ENCODE measurements at places on chromosomes 2 and 18. TPM values are rescaled to one million over a fixed set of nuclear protein-coding genes. Genes with fewer than 3 reads are reported as not detected.

SEC11C gene
- total RNA-seq, result 126 TPM

INPP1 gene
- total RNA-seq, result 9.2 TPM

LRRC30 gene
- not detected for total RNA-seq

MAPK4 gene
- total RNA-seq, result not detected

DNA sequence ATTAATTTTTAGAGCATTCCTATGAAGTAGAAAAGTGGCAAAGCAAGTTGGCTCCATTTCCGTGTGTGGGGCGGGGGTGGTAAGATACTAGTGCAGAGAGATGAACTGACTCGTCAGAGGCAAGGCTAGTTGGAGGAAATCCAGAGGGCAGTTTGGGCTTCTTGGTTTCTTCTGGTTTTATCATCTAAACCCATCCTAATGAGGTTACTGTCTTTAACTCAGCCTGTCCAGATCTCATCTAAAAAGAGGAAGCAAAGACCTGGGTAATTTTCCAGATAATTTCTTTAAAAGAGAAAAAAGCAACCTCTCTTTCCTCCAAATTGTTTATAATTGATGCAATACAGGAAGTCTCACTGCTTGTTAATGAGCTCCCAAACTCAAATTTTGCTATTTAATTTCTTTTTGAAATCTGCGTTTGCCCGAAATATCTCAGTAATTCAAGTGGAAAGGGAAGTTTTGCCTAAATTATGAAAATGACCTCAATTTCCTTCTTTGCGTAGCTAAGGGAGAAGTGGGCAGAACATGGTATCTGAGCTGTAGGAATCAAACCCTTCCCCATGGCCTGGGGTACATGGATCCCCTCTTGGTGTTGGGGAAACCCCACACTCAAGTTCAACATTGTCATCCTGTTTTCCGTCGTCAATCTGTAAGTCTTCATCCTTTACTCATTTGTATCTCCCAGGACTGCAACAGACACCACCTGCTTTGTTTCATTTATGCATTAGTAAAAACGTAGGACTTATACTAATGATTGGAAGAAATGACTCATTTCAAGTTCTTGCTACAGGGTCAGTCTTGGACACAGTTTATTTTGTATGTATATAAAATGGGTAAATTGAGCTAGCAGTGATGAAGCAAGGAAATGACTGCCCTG lies 89.1 kb upstream of the KLF7 start:
- peaks cover 17% of the 10 kb centered on the region for H3K4me1 ChIP-seq
- peaks cover 5% of the 10 kb centered on the region for H3K27me3 ChIP-seq
- no peaks in the 10 kb centered on the region for H3K36me3 ChIP-seq
- H3K4me3 ChIP-seq, result no peak overlapping the region
- DNase-seq, result no peak
- no peak overlapping the region for H3K27ac ChIP-seq

- H3K4me3 ChIP-seq, result no peak overlapping the region
- H3K4me1 ChIP-seq, result no peaks in the 10 kb centered on the region
- H3K27me3 ChIP-seq, result peaks cover 2% of the 10 kb centered on the region
- H3K36me3 ChIP-seq, result no peaks in the 10 kb centered on the region
- no peak overlapping the region for H3K27ac ChIP-seq
These were observed 194.3 kb downstream of the GALNT1 start for GRCh38 chr18:35775887-35776286.

GRCh38 chr18:3305933-3306332 lies 44.0 kb downstream of the MYL12B start:
- peaks cover 16% of the 10 kb centered on the region for H3K27me3 ChIP-seq
- peak; percentile 64 for DNase-seq
- no peaks in the 10 kb centered on the region for H3K36me3 ChIP-seq
- peak overlapping the region; percentile 60 for H3K4me3 ChIP-seq
- H3K27ac ChIP-seq, result peak overlapping the region; percentile 92
- H3K4me1 ChIP-seq, result peaks cover 19% of the 10 kb centered on the region

GRCh38 chr18:44149706-44150105 lies 531.0 kb upstream of the SETBP1 start:
- no peaks in the 10 kb centered on the region for H3K4me1 ChIP-seq
- no peak overlapping the region for H3K27ac ChIP-seq
- H3K36me3 ChIP-seq, result no peaks in the 10 kb centered on the region
- no peak for DNase-seq
- H3K4me3 ChIP-seq, result no peak overlapping the region

DNA sequence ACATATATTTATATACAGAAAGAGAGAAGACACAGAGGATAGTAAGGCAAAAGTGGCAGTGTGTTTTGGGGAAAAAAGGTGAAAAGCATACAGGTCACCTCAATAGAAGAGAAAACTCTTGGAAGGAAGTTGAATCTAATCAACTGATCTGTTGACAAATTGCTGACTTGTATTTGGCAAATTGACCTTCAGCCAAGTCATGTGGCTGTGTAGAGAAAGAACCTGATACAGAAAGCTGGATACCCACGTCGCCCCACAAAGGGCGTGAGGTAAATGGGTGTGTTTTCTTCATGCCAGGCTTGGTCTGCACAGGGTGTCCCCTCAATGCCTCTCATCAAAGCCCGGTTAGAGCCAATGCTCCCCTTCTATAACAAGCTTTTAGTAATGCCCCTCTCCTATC lies 230.0 kb upstream of the KLHL29 start:
- H3K27ac ChIP-seq, result no peak overlapping the region
- no peak for DNase-seq
- H3K36me3 ChIP-seq, result no peaks in the 10 kb centered on the region
- no peak overlapping the region for H3K4me3 ChIP-seq
- no peaks in the 10 kb centered on the region for H3K4me1 ChIP-seq
- H3K27me3 ChIP-seq, result peaks cover 2% of the 10 kb centered on the region

Measured in activated CD4-positive, alpha-beta T cell treated with anti-CD3 and anti-CD28 coated beads, Interleukin-2, amount 10 ng/mL, durations not matched to agents 24 days and 14 days (primary cell).